ENCODE measurements at places on chromosomes 2 and 18.

GRCh38 chr2:208620487-208620978 is 213.9 kb downstream of the PTH2R start:
- DNase-seq = no peak

- no peak for DNase-seq
These were observed 14.7 kb downstream of the ROCK2 start for GRCh38 chr2:11329776-11330175.

- DNase-seq = no peak
These were observed 32.2 kb downstream of the QPCT start for GRCh38 chr2:37376421-37377186.

GRCh38 chr2:29766191-29766590 is 155.2 kb downstream of the ALK start:
- no peak for DNase-seq

DNA sequence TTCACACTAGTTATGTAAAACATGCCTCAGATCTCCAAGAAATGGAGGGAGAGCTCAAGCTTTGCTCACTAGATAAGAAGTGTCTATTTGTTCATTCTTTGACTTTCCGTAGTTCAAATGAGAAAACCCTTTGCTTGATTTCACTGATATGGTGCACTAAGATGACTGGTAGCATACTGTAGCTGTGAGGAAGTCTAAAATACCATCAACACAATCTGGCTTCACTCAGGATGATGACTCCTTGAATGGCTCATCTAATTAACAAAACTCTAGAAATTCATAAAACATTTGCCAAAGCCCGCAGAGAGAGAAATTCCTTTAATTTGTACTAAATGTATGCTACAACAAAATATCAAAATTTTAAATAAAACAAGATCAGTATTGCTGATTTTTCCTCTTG is 152.8 kb upstream of the STK17B start:
- DNase-seq = no peak

DNA sequence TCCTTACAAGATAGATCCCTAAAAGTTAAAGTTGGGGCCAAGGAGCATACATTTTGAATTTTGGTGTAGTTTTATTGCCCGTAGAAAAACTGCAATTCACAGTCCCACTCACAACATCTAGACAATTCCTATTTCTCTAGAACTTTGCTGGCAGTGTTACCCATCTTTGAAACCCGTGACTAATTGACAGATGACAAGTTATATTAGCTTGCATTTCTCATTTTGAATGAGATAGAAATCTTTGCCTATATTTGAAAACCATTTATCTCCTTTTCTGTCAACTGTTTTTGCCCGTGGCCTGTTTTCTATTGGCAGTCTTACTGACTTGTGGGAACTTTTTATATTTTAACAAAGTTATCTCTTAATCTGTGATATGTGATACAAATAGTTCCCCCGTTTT is 50.0 kb downstream of the OXER1 start:
- DNase-seq = no peak

GRCh38 chr2:157468931-157469708 is 25.2 kb upstream of the CYTIP start:
- peak; percentile 9 for DNase-seq

DNA sequence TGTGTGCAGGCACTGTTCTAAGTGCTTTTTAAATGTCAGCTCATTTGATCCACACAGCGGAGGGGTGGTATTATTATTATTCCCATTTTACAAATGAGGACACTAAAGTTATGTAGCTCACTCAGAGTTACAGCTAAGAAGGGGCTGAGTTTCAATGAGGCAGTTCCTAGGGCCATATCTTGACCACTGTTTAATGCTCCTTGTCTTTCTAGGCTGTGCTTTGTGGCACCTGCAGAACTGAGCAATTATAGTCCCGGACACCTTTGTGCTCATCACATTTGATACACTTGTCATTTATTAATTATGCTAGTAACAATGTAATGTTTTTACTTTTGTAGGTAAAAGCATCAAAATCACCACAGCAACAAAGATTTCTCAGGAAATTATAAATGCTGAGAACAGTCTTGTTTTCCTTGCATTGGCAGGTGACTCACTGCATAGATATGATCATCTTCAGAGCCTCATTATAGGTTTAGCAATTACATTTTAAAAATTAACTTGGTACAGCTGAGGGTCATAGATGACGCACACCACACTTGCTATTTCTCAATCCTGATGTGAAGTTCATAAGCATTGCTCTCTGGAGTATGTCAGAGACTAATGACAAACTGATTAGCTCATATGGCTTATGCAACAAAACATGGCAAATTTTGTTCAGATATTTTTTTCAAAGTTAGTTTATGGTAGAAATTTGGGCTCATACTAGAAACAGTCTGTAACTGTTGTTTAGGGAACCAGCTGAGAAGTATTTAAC is 366.8 kb downstream of the TGIF1 start:
- peak; percentile 63 for DNase-seq

DNA sequence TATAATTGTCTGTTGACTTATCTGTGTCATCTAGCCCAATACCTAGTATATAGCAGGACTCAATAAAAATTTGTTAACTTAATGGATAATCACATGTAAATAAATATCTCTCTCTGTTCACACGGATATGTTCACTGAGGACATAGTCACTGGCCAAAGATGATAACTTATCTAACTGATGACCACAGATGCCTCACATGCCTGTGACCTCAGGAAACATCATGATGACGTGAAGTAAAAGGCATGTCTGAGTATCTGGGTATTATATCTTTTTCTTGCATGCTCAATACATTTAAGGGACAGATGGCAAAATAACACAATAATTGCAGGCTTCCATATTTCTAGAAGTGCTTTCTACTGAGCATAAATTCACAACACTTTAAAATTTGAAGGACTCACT is 41.4 kb upstream of the PARD3B start:
- DNase-seq = no peak

GRCh38 chr2:132747046-132747445 is 77.0 kb upstream of the LYPD1 start:
- no peak for DNase-seq

DNA sequence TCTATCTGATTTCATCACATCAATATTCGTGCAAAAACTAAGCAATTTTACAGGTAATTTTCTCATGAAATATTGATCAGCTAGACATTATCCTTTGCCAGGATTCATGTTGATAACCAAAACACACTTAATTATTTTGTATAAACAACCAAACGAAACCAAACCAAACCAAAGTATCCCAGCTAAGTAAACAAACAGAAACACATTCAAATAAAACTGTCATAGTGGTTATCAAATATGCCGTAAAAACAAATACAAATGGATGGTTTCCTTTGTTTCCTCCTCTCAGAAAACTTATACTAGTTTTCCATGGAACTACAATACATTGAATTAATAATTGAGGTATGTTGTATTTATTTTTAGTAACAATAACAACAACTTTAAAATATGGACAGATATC is 777.4 kb downstream of the DSC3 start:
- no peak for DNase-seq

GRCh38 chr18:39521164-39521563 is 1955.6 kb upstream of the CELF4 start:
- DNase-seq = no peak

DNA sequence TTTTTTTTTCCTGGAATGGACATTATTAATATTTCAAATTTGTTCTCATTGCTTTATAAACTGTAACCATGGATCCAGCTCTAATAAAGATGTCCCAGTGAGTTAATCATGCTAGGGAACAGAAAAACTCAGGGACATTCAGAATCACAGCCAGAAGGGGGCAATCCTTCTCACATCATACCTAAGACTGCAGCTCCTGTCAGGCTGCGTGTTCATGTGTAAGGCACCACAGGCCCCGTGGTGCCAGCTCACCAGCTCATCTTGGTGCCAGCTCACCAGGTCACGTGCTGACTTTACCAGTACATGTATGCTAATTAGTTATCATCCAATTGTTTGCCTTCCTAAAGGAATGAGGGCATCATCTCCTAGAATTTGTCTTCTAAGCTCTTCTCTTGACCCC is 84.7 kb upstream of the NEDD4L start:
- DNase-seq = peak; percentile 31

DNA sequence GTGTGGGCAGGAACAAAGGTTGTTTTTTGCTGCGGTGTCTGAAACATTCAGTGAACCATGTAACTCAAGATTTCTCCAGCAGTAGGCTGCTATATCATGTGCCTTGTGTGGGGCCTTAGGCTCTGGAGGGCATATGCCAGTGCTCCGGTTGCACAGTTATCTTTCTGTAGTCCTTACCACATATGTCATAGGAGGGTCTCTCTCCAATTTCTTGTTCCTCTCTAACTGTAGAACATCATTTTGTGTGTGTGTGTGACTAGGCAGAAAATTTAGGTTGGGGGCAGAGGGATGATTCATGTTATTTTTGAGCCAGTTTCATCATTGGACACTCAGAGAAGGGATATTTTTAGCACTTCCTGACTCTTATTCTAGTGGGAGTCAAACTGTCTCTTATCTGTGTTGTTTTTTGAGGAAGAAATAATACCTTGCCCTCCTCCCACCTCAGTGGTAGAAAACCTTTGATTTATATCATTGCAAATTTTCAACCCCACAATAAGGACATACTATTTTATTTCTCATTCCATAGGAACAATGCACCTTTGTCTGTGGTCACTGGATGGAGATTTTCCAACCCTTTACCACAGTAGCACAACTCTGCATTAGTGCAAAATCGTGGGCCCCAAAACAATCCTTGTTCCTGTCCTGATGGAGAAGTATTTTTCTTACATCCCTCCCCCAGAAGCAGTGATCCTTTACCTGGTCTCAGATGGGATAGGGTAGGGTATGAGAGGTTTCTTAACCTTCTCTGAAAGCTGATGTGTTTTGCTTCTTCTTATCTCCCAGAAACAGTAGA is 113.9 kb downstream of the CCDC74A start:
- no peak for DNase-seq

GRCh38 chr2:230674966-230675672 is 37.5 kb upstream of the CAB39 start:
- DNase-seq = no peak

DNA sequence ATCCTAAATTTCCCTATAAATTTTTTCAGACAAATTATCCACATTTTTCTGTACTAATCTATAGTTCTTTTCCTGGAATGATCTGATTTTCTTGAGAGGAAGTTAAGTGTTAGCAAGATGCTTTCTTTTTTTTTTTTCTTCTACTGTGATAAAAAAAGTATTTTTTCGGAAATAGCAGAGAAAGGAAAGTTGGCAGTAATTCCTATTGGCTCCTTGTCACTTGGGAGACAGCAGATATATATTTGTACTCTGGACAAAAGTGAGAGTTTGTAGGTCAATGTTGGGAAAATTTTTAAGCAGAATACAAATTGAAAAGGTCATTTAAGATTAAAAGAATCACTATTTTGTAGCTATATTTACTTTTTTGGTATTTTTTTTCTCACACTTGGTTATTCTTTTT is 635.7 kb upstream of the NRXN1 start:
- DNase-seq = no peak

DNA sequence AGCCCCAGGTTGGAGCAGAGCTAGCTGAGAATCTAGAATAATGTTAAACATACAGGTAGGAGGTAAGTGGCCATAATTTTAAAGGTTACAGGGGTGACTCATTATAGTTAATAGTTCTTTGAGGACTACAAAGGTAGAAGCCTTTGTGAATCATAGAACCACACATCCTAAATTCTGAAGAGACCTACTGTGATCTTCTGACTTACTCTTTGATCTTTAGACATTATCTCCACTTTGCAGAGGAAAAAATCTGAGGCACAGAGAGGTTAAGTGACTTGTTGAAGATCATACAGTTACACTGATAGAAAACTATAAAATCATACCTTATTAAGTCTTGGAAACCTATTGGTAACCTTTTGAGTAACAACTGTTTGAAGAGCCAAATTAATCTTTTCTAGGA is 1051.3 kb upstream of the NRXN1 start:
- DNase-seq = no peak

DNA sequence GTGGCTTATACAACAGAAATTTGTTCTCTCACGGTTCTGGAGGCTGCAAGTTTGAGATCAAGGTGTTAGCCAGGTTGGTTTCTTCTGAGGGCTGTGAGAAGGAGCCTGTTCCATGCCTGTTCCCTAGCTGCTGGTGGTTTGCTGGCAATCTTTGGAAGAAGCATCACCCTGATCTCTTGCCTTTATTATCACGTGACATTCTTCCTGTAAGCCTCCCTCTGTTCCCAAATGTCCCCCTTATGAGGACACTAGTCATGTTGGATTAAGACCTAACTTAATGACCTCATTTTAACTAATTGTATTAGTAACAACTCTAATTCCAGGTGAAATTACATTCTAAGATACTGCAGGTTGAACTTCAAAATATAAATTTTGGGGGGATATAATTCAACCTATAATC is 135.2 kb downstream of the DPP10 start:
- no peak for DNase-seq

DNA sequence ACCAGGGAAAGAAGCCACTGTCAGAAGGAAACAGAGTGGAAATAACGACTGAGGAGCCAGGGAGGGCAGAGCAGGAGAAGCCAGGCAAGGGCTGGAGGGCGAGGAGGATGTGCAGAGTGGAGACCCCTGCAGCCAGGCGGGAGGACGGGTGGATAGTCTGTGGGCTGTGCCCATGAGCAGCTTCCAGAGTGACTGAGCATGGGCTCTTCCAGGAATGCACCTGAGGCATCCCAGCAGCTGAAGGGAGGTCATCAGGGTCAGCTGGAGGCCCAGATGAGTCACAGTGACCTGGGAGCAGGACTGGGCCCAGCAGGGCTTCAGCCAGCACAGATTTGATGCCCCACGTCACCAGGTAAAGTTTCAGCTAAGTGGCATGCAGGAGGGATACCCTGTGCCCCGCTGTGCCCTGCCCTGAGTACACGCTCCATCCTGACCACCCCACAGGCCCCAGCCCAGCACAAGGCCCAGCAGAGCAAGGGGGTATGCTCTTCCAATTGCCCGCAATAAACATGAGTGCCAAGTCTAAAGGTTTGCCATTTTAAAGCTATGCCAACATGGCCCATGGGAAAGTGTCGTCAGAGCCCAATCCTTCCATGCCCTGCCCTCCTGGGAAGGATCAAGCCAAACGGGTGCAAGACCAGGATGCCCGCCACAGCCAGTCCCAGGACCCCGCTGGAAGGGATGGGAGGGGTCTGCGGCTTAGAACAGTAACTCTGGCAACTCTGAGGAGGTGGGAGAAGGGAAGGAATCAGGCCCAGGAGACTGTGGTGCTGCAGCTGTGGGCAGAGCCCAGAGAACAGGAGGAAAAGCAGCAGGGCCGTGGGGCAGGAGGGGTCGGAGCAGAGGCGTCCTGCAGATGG is 85.7 kb downstream of the SEPTIN10 start:
- no peak for DNase-seq

- no peak for DNase-seq
These were observed 33.6 kb upstream of the BIN1 start for GRCh38 chr2:127140538-127140937.

- DNase-seq = no peak
These were observed 304.5 kb downstream of the EIPR1 start for GRCh38 chr2:3073041-3073595.

GRCh38 chr18:12843420-12844350 is 40.4 kb downstream of the PTPN2 start:
- no peak for DNase-seq

DNA sequence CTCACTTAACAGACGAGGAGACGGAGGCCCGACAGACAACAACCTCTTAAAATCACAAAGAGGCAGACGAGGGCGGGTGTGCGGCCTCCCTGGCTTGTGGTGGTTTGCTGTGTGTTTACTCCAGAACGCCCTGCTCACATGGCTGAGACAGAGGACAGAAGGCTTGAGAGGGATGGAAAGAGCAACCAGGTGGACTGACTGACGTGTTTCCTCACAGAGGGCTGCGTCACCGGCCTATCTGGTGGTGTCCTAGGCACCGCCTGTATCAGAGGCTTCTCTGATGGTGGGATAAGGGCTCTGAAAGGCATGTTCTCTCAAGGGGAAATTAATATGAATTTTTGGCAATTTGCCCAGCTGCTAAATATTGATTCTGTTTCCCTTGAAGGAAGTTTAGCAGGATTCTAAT is 47.0 kb upstream of the RALBP1 start:
- DNase-seq = no peak

- DNase-seq = no peak
These were observed 61.7 kb downstream of the RNF152 start for GRCh38 chr18:61831071-61831470.
